Sigmoid colon (tissue), 7 donors: ENCODE measurements at places on chromosomes 3 and 15. TPM values are rescaled to one million over a fixed set of nuclear protein-coding genes. Genes with fewer than 3 reads are reported as not detected.

Gene NANOGP8
- not detected for total RNA-seq

Gene ACP3
- total RNA-seq = 1.5 TPM

Gene TRIP4
- 12.2 TPM for total RNA-seq

Gene NGLY1
- 25.3 TPM for total RNA-seq

GRCh38 chr15:59457103-59457502 lies 19.1 kb downstream of the FAM81A start:
- H3K4me1 ChIP-seq = no peaks in the 10 kb centered on the region
- H3K36me3 ChIP-seq = no peaks in the 10 kb centered on the region
- H3K4me3 ChIP-seq = no peak overlapping the region
- DNase-seq = no peak
- no peaks in the 10 kb centered on the region for H3K27me3 ChIP-seq

DNA sequence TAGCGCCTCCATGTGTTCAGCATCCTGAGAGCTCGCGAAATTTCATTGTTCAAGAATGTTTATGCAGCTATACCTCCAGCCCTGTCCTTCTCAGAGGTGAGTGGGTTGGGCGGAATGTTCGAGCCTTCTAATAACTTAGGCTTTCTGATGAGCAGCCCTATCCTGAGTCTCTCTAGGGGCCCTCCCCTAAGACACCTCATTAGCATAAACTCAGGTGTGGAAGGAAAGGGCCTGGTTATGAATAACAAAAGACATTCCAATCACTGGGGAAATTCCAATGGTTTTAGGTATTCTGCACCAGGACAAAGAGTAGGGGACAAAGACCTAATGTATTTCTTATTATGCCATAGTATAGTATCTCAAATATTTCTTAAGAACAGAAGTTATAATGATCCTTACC lies 138.1 kb upstream of the PDZRN3 start:
- no peak for DNase-seq
- no peaks in the 10 kb centered on the region for H3K27me3 ChIP-seq
- no peaks in the 10 kb centered on the region for H3K36me3 ChIP-seq
- no peak overlapping the region for H3K27ac ChIP-seq
- H3K4me3 ChIP-seq = no peak overlapping the region

DNA sequence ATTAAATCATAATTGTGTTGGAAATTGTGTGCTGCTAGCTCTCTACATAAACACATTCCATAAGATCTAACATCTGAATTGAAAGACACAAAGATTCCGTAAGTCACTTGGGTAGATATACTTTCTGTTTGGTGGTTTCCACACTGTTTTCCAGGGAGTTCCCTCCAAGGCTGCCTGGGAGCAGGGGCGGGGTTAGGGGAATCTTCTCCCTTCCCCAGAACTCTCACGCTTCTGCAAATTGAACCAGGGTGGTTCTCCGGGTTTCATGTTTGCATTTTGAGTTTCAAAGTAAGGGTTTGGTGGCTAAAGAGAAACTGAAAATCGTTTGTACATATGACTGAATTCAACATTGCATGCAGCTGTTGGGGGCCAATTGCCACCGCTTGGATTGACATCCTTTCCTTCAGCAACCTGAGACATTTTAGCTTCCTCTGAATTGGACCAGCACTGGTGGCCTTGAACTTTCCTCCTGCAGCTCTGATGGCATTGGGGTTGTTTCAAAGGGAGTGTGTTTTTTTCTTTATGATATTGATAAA lies 192.7 kb upstream of the FEZF2 start:
- no peak for DNase-seq
- no peaks in the 10 kb centered on the region for H3K4me1 ChIP-seq
- no peaks in the 10 kb centered on the region for H3K27me3 ChIP-seq
- H3K4me3 ChIP-seq = no peak overlapping the region

- no peaks in the 10 kb centered on the region for H3K36me3 ChIP-seq
- no peak overlapping the region for H3K4me3 ChIP-seq
- no peak overlapping the region for H3K27ac ChIP-seq
- no peaks in the 10 kb centered on the region for H3K4me1 ChIP-seq
- H3K27me3 ChIP-seq = no peaks in the 10 kb centered on the region
Measured at GRCh38 chr15:80020731-80021130, 38.7 kb upstream of the ZFAND6 start.

DNA sequence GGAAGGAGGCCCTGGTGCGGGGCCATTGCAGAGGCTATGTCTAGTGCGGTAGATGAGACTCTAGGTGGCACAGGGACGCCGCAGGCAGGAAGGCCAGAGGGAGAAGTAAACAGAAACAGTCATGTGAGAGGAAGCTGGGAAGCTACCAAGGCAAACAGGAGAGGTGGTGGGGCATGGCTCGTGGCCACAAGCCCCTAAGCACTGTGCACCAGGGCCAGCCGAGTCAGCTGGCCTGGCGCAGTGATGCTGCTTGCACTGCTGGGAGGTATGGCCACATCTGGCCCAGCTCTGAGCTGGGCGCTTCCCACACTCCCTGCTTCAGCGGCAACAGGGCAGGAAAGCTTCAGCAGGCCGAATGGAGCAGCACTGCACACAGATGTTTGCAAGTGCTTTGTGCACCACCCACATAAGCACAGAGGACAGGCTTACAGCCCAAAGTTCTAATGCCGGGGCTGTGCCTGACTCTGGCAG lies 76.6 kb downstream of the SRGAP3 start:
- H3K36me3 ChIP-seq = no peaks in the 10 kb centered on the region
- no peaks in the 10 kb centered on the region for H3K27me3 ChIP-seq
- no peaks in the 10 kb centered on the region for H3K4me1 ChIP-seq
- H3K27ac ChIP-seq = no peak overlapping the region
- H3K4me3 ChIP-seq = no peak overlapping the region

- no peaks in the 10 kb centered on the region for H3K36me3 ChIP-seq
- no peak overlapping the region for H3K4me3 ChIP-seq
- H3K27me3 ChIP-seq = no peaks in the 10 kb centered on the region
Measured at GRCh38 chr15:88878720-88879184, 16.6 kb downstream of the HAPLN3 start.

DNA sequence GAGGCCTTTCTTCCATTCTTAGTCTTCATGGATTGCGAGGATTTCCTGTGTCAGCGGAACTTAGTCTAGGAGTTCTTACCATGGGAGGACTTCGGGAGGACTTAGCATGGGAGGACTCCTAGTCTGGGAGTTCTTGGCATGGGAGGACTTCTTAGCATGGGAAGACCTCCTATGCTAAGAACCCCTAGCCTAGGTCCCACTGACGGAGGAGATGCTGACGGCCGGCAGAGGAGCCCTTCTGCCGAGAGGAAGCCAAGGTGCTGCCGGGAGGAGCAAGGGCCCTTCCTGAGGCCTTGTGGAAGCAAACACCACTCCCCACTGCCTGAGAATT lies 35.6 kb upstream of the LDHAL6B start:
- H3K4me3 ChIP-seq = no peak overlapping the region
- H3K27me3 ChIP-seq = no peaks in the 10 kb centered on the region
- DNase-seq = no peak
- no peaks in the 10 kb centered on the region for H3K36me3 ChIP-seq

DNA sequence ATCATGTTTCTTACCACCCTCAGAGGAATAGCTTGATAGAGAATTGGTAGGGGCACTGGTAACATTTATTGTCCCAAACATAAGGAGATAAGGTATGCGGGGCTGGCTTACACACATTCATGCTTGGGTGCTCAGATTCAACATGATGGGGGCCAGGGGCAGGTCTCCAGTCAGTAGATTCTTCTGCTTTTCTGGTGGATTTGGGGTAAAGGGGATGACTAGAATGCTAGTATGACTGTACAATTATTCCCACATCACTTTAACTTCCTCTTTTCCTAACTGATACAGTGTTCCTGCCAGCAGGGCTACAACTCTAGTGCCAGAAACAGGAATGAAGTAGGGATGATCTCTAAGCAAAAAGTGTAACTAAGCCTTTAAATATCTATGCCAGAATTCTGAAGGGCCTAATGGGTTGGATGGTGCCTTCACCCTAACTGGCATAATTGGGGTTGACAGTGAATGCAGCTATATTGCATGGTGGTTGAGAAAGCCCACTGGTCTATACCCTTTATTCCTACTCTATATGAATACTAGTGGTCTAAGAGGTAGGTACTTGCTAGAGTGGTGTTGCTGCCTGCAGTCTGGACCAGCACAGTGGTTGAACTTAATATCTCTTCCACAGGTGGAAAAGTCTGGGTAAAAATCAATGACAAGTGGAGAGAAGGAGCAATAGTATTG lies 117.4 kb downstream of the IL12A start:
- H3K27me3 ChIP-seq = no peaks in the 10 kb centered on the region
- DNase-seq = no peak
- H3K4me3 ChIP-seq = no peak overlapping the region
- H3K27ac ChIP-seq = no peak overlapping the region
- H3K36me3 ChIP-seq = no peaks in the 10 kb centered on the region

DNA sequence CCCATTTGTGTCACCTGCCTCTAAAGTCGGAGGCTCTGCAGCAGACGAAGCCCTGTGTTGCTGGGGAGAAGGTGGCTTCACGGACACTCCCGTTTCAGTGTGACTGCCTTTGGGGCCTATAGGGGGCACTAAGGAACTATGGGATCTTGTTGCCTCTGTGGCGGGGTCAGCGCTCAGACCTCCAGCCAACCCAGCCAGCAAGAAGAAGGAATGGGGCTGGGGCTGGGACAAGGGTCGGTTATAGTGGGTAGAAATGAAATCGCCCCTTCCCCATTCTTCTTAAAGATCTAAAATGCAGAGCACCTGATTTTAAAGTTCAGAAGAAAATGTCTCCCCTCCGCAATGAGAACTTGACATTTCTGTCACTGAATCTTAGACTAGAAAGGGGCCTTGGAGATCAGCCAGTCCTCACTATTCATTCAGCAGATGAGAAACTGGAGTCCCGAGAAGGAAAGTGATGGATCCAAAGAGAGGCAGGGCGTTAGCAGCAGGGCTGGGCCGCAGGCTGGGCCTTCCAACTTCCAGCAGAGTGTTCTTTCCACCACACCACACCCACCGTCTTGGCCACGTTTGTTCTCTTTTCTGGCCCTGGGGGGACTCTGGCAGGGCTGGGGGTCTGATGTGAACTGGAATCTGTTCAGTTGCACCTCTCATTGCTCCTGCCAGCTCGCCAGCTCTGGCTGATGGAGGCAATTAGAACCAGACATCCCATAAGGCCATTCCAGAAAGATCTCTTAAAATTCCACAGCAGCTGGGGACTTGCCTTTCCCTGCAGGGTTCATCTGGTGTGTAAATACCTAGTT lies 195.4 kb downstream of the OPA1 start:
- H3K4me1 ChIP-seq = peaks cover 18% of the 10 kb centered on the region
- H3K4me3 ChIP-seq = no peak overlapping the region
- H3K27ac ChIP-seq = peak overlapping the region; percentile 48
- no peaks in the 10 kb centered on the region for H3K27me3 ChIP-seq
- DNase-seq = peak; percentile 84

DNA sequence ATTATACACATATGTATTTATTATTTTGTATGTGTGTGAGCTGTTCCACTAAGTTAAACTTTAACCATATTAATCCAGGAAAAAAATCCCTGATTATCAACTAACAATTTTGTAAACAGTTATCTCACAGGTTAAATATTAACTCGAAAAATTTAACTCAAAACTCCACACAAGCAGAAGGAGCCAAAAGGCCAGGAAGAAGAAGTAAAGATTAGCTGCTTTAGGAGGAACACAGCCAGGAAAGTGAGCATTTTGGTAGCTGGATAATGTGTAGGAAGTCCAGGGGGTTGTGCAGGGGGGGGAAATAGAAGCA lies 425.0 kb downstream of the TIGIT start:
- no peaks in the 10 kb centered on the region for H3K27me3 ChIP-seq
- H3K4me1 ChIP-seq = no peaks in the 10 kb centered on the region
- H3K27ac ChIP-seq = no peak overlapping the region
- H3K4me3 ChIP-seq = no peak overlapping the region
- no peak for DNase-seq

- no peaks in the 10 kb centered on the region for H3K36me3 ChIP-seq
- H3K4me3 ChIP-seq = no peak overlapping the region
- H3K4me1 ChIP-seq = peaks cover 59% of the 10 kb centered on the region
- H3K27me3 ChIP-seq = no peaks in the 10 kb centered on the region
Measured at GRCh38 chr3:61876797-61877196, 315.4 kb downstream of the PTPRG start.

DNA sequence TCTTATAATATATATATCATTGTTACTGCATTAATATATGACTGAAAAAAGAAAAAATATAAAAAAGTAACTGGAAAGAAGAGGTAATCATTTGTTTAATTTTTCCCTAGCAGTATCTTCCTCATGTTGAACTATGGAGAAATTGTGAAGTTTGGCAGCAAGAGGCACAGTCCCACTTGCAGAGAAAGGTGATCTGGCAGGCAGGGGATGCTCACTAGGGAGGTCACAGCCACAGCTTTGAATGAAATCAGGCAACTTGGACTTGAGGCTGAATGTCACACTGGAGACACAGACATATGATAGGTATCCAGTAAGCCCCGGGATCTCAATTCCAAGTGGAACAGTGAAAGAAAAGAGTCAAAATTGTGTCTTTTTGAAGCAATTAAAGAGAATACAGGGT lies 149.9 kb upstream of the RORA start:
- no peak overlapping the region for H3K27ac ChIP-seq
- no peaks in the 10 kb centered on the region for H3K4me1 ChIP-seq
- no peak overlapping the region for H3K4me3 ChIP-seq

GRCh38 chr3:163951397-163951987 lies 1126.8 kb downstream of the SI start:
- H3K27me3 ChIP-seq = no peaks in the 10 kb centered on the region
- H3K4me1 ChIP-seq = no peaks in the 10 kb centered on the region
- no peak for DNase-seq
- no peak overlapping the region for H3K27ac ChIP-seq
- no peak overlapping the region for H3K4me3 ChIP-seq

GRCh38 chr3:151314137-151314536 lies 2.5 kb downstream of the GPR87 start:
- no peak for DNase-seq
- no peaks in the 10 kb centered on the region for H3K4me1 ChIP-seq
- no peaks in the 10 kb centered on the region for H3K36me3 ChIP-seq

DNA sequence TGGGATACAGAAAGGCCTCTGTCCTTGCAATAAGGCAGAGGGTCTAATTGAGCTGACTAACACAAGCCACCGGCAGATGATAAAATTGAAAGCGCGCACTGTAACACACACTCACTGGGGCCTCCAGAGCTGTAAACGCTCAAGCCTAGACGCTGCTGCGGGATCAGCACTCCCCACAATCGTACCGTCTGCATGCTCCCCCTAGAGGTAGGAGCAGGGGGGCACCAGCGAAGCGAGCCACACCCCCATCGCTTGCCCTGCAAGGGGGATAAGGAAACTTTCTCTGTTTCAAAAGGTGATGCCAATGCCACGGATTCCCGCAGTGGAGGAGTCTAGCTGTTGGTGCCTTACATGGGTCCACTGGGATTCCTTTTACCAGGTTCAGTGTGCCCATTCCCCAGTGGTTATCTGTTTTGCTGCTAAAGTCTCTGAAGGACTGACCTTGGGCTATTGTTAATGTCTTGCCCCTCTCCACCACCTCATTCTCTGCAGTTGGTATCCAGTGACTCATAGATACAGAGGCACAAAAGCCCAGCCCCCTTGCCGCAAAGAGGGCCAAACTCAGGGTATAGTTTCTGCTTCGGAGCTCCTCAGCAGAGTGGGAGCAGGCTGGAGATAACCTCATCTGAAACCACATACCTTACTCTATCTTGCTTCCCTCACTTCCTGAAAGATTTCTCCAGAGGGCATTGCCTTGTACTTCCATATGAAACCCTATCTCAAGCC lies 139.3 kb upstream of the KBTBD8 start:
- H3K4me1 ChIP-seq = no peaks in the 10 kb centered on the region
- no peaks in the 10 kb centered on the region for H3K36me3 ChIP-seq
- no peak overlapping the region for H3K4me3 ChIP-seq
- no peak overlapping the region for H3K27ac ChIP-seq
- H3K27me3 ChIP-seq = no peaks in the 10 kb centered on the region
